A549 treated with RU486 at 1 μM for 4 hours (cell line): ENCODE measurements at places on chromosomes 4 and X. TPM values are rescaled to one million over a fixed set of nuclear protein-coding genes. Genes with fewer than 3 reads are reported as not detected.

ARHGAP24 gene
- total RNA-seq = 4.4 to 5.2 TPM (median 4.6 TPM) in 5 replicates

MAGEC2 gene
- total RNA-seq = not detected in 5 replicates

PCDH18 gene
- not detected in 5 replicates for total RNA-seq

ZNF157 gene
- not detected in 5 replicates for total RNA-seq

TACR3 gene
- not detected in 5 replicates for total RNA-seq

NIPAL1 gene
- total RNA-seq = 0.32 to 0.94 TPM (median 0.74 TPM) in 5 replicates

SYNPO2 gene
- 0.96 to 1.5 TPM (median 1.2 TPM) in 5 replicates for total RNA-seq

TBL1X gene
- total RNA-seq = 12.2 to 15.0 TPM (median 13.9 TPM) in 5 replicates

DIPK2B gene
- not detected in 5 replicates for total RNA-seq

GPR119 gene
- not detected in 5 replicates for total RNA-seq

GATA1 gene
- total RNA-seq = not detected in 5 replicates

TIMM8A gene
- 28.2 to 35.5 TPM (median 29.9 TPM) in 5 replicates for total RNA-seq

ZFP92 gene
- 0.31 to 0.62 TPM (median 0.50 TPM) in 5 replicates for total RNA-seq

CAPN6 gene
- total RNA-seq = not detected in 5 replicates

PCSK1N gene
- total RNA-seq = 21.2 to 60.8 TPM (median 51.8 TPM) in 5 replicates

ENPP6 gene
- total RNA-seq = not detected in 5 replicates

GLUD2 gene
- 1.6 to 3.2 TPM (median 3.2 TPM) in 5 replicates for total RNA-seq

AFF2 gene
- not detected in 5 replicates for total RNA-seq

MECP2 gene
- total RNA-seq = 16.0 to 22.8 TPM (median 19.3 TPM) in 5 replicates

EGFL6 gene
- not detected in 5 replicates for total RNA-seq

ASMTL gene
- total RNA-seq = 17.1 to 20.1 TPM (median 18.2 TPM) in 5 replicates

DGKK gene
- 0.02 TPM in 1 of 5 replicates, not detected in the others for total RNA-seq

CDK16 gene
- 85.4 to 114 TPM (median 107 TPM) in 5 replicates for total RNA-seq

ARX gene
- 0.22 to 0.41 TPM (median 0.37 TPM) in 5 replicates for total RNA-seq

HTN3 gene
- total RNA-seq = not detected in 5 replicates

TLR1 gene
- total RNA-seq = 0.29 to 0.67 TPM (median 0.57 TPM) in 5 replicates

SATL1 gene
- not detected in 5 replicates for total RNA-seq

AGTR2 gene
- total RNA-seq = not detected in 5 replicates

SCRG1 gene
- total RNA-seq = not detected in 5 replicates

CT47B1 gene
- not detected in 5 replicates for total RNA-seq
